ENCODE measurements at places on chromosomes 5 and 9. TPM values are rescaled to one million over a fixed set of nuclear protein-coding genes. Genes with fewer than 3 reads are reported as not detected.

Gene LIX1
- not detected for total RNA-seq

Gene CDH18
- not detected for total RNA-seq

Gene CCL27
- 0.20 TPM for total RNA-seq

Gene SPATA31E1
- not detected for total RNA-seq

Gene KCNT1
- total RNA-seq, result not detected

Gene TMEM171
- 6.3 TPM for total RNA-seq

Gene TERT
- total RNA-seq, result not detected

Gene CDHR2
- not detected for total RNA-seq

DNA sequence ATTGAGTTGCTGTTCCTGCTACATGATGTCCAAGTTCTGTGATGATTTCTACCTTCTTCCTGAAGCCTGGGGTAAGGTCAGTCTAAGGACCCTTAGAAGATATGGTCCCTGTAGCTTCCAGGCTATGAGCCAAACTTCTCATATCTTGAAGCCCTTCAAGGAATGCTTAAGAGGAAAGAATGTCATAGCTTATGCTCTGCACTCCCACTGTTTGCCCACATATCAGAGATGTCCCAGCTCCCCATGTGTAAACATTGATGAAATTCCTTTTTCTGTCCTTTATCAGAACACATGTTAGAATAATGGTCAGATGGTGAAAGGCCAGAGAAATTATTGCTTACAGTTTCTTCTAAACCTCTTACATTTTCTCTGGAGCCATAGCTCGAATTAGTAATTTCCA lies 41.4 kb upstream of the RUSC2 start:
- ATAC-seq, result no peak

GRCh38 chr9:134329886-134330285 lies 3.6 kb downstream of the RXRA start:
- ATAC-seq, result peak; percentile 39

DNA sequence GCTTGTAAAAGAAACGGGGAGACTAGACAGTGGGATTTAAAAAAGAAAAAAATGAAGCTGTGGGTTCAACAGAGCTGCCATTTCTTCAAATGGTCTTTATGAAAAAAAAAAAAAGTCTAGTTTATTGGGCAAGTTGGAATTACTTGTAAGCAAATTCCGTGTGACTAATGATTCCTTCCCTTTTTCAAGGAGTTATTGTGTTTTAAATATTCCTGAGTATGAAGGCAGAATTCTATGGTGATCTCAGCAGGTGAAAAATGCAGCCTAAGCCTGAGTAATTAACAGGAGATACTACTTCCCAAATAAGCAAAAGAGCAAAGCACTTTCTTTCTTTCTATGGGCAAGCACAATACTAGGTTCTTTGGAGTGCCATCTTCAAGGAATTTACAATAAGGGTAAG lies 481.9 kb downstream of the ZNF608 start:
- no peak for ATAC-seq

DNA sequence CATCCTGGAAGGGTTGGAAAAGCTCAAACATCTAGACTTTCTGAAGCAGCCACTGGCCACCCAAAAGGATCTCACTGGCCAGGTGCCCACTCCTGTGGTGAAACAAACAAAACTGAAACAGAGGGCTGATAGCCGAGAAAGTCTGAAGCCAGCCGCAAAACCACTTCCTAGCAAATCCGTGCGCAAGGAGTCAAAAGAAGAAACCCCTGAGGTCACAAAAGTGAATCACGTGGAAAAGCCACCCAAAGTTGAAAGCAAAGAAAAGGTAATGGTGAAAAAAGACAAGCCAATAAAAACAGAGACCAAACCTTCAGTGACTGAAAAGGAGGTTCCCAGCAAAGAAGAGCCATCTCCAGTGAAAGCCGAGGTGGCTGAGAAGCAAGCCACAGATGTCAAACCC lies 87.6 kb downstream of the MAP1B start:
- no peak for ATAC-seq

DNA sequence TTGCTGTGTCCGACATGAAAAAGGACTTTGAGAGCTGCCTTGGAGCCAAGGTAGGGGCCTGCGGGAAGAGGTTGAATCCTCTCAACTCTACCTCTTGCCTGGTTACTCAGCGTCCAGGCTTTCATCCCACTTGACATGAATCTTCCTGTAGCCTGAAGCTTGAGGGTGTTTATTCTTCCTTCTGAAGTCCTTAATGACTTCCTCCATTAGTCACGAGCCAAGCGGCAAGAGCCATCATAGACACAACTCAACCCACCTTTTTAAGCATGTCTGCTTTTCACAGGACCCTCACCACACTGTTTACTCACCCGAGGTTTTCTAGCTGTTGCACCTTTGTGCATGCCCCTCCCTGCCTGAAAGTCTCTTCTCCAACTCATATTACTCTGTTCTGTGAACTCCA lies 40.2 kb downstream of the ACO1 start:
- no peak for ATAC-seq

DNA sequence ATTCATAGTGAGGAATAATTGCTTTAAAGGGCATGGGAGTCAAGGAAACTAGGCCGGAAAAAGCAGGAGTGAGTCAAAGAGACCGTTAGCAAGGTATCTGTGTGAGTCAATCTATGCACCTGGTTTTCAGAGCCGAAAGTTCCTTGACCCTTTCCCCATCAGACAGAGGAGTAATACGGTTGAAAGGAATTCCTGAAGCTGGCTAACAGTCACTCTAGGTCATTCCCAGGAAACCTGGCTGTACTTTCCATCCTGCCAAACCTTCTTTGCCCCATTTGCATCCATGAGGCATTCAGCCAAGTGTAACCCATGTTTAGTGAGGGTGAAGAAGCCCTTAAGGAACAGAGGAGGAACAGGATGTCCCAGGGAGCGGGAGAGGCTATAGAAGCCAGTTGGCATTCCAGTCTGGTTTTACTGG lies 16.2 kb downstream of the RBM18 start:
- peak; percentile 35 for ATAC-seq

GRCh38 chr9:112747094-112747493 lies 3.5 kb upstream of the SNX30 start:
- no peak for ATAC-seq

- peak; percentile 43 for ATAC-seq
Measured at GRCh38 chr9:82489201-82489821, 500.7 kb downstream of the SPATA31D1 start.
